ENCODE measurements at places on chromosomes 4 and X.
A peak's percentile ranks its signal among the peaks of the same experiment; 100 is the strongest.

- no peak for DNase-seq
These were observed 4.2 kb upstream of the PDHA2 start for GRCh38 chr4:95835672-95836071.

DNA sequence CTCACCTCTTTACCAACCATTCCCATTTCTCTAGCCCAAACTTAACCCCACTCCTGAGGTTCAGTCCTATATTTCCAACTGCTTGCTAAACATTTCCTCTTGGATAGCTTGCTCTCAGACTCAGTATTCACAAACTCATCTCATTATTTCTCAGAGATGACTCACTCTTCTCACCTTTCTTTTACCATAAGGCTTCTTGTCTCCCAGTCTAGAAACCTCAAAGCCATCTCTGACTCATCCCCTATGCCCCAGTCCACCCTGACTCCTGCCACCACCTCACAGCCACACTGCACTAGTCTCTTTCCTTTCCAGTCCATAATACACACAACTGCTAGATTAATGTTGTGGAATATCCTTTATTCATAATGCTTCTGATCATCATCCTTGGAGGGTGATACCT is 4.8 kb downstream of the FRMPD3 start:
- no peak for DNase-seq

DNA sequence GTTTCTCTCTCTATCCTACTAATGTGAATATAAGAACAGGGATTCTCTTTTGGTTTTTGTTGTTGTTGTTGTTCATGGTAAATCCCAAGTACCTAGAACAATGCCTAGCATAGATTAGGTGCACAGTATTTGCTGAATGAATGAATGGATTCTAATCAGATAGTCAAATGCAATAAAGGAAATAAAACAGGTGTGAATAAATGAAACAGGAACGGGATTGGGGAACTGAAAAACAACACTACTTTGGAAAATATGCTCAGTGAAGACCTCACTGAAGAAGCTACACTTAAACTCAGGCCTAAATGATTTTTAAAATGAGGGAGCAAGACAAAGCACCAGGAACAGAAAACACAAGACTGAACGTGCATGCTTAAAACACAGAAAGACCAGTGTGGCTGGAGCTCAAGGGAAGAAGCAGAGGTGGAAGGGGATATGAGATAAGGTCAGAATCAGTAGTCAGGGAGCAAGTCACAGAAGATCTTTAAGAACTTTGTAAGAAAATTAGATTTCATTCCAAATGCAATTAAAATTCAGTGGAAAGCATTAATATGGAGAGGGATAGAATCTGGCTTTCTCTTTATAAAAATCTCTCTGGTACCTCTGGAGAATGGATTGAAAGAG is 144.7 kb downstream of the ZAR1 start:
- no peak for DNase-seq

- DNase-seq = no peak
These were observed 33.0 kb upstream of the ANXA3 start for GRCh38 chr4:78518561-78518960.

- DNase-seq = peak; percentile 5
These were observed 151.9 kb upstream of the RPS6KA3 start for GRCh38 chrX:20418379-20419150.

DNA sequence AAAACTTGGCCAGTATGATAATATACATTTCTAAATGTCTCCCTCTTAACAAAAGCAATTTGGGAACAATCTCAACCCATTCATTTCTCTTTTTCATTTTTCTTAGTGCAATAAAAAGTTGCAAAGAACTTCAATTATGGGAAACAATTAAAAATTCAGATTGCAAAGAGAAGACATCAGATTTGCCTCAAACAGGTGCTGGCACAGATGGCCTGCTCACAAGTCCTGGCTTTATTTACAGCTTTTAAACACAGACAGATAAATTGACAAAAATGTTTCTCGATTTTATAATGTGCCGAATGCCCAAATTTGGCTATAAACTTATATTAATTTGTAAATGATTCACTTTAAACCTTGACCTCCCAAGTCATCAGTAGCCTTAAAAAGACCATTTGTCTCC is 28.7 kb downstream of the SLC4A4 start:
- DNase-seq = no peak

GRCh38 chr4:126328914-126329313 is 1014.2 kb downstream of the FAT4 start:
- DNase-seq = no peak

- DNase-seq = no peak
These were observed 41.1 kb downstream of the CBLL2 start for GRCh38 chrX:22313766-22314165.

GRCh38 chrX:11449613-11450012 is 156.4 kb downstream of the AMELX start:
- DNase-seq = no peak

DNA sequence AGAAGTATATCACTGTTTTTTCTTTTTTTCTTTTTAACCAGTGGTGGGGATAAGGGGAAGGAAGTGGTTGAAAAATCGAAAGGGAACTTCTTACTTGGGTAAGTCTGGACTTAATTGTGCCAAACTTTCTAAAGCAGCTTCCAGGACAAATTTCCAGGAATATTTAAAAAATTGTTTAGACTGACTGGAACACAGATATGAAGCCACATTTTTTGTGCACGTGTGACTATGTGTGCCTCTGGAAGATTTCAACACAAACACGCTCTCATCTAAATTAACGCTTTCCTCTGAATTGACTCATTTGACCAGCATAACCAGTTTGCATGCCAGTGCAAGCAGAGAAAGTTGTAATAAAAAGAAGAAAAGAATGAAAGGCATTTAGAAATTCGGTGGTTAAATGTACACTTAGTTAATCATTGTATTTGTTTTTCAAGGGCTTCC is 18.8 kb upstream of the YTHDC1 start:
- DNase-seq = no peak

DNA sequence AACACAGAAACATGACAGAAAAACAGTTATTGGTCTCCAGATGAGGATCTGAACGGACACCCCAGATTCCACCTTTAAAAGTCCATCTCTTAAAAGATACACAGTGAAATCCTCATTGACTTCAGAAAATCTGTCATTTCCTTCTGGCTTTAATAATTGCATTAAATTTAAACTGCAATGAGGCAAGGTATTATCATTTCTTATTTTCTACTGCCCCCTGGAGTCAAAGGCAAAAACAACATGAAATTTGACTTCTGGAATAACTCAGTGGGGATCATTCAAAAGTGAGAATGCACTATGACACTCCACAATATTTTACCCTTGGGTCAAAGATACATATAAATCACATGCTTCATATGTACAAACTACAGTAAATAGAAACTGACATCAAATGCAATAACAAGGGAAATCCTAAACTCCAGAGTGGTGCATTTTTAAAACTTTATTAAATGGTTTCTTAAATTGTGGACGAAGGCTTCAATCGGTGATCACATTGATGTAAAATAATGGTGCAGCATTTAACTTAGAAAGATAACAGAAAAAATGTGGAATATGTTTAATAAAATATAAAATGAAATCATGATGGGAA is 56.4 kb upstream of the SPANXN1 start:
- DNase-seq = no peak

GRCh38 chr4:155889031-155889793 is 14.3 kb upstream of the TDO2 start:
- DNase-seq = no peak

DNA sequence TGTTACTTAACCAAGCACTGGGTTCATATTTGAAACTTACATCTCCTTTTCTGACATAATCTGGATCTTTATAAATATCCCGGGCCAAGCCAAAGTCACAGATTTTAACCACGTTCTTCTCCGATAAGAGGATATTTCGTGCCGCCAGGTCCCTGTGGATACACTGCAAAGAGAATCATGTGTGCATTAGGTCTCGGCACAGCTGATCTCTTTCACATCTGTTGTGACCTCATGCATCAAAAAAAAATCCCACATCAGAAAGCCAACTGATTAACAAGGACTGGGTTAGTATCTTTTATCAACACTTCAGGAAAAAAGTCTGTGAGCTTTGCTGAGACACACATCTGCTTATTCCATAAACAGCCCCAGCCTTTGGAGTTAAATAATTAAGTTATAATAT is 35.5 kb downstream of the KDR start:
- DNase-seq = no peak

DNA sequence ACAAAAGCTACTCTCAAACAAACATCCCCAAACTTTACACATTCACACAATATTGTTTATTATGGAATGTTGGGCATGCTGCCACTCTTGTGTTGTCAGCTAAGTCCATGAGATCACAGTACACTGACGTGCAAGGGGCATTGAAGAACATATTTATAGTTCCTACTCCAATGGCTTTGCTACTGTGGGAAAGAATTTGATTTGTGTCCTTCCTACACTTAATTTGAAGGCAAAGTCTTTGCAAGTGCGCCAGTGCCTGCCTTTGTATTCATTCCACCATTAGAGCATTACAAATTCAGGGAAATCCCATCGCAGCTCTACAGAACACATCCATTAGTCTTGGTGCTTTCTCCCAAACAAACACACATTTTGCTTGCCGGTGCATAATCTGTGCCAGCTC is 45.4 kb upstream of the FTHL17 start:
- DNase-seq = no peak

- DNase-seq = no peak
These were observed 66.5 kb downstream of the PDHA1 start for GRCh38 chrX:19410259-19410658.

DNA sequence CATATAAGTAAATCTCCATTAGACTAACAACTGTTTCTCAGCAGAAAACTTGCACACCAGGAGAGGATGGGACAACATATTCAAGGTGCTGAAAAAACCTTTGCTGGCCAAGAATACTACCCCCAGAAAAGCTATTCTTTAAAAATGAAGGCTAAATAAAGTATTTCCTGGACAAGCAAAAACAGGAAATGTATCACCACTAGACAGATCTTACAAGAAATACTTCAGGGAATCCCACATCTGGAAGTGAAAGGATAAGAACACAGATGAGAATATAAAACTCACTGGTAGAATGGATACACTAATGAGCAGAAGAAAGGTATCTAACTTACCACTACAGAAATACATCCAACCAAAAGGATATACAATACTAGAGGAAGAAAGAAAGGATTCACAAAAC is 27.0 kb upstream of the ADH1C start:
- no peak for DNase-seq

DNA sequence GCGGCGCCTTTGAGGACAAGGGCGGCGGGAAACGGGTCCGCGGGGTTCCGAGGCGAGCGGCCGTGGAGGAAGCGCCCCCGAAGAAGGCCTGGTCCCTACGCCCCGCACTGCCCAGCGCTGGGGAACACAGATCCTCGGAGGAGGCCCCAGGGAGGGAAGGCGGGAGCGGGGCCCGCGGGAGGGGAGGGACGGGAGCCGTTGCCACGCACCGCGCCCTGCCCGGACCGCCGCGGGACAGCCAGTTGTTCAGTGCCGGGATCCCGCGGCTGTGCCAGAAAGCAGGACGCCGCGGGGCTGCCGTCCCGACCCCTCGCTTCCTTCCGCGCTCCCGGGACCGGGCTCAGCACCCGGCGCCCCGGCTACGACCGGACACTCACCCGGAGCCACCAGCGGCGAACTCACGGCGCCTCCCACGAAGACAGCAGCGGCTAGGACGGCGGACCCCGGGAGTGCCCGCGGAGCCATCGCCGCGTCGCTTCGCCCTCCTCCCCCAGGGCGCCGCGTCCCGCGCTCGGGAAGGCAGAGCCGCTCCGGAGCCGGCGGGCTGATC is 278 bp downstream of the RELL1 start:
- DNase-seq = no peak

DNA sequence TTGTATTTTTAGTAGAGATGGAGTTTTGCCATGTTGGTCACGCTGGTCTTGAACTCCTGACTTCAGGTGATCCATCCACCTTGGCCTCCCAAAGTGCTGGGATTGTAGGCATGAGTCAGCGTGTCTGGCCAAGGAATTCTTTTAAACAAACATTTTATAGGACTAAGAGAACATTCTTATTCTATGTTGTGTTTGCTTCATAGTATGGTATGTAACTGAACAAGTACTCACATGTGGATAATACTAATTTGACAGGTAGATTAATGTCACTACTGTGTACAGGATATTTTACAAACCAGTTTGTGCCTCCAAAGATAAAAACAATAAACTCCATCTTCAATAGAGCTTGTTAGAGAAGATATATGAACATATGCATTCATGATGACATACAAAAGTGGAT is 1353.4 kb downstream of the PCDH7 start:
- DNase-seq = no peak
